ENCODE measurements at places on chromosomes 1 and 21. TPM values are rescaled to one million over a fixed set of nuclear protein-coding genes. Genes with fewer than 3 reads are reported as not detected.

The TMEM200B gene
- total RNA-seq, result not detected

DNA sequence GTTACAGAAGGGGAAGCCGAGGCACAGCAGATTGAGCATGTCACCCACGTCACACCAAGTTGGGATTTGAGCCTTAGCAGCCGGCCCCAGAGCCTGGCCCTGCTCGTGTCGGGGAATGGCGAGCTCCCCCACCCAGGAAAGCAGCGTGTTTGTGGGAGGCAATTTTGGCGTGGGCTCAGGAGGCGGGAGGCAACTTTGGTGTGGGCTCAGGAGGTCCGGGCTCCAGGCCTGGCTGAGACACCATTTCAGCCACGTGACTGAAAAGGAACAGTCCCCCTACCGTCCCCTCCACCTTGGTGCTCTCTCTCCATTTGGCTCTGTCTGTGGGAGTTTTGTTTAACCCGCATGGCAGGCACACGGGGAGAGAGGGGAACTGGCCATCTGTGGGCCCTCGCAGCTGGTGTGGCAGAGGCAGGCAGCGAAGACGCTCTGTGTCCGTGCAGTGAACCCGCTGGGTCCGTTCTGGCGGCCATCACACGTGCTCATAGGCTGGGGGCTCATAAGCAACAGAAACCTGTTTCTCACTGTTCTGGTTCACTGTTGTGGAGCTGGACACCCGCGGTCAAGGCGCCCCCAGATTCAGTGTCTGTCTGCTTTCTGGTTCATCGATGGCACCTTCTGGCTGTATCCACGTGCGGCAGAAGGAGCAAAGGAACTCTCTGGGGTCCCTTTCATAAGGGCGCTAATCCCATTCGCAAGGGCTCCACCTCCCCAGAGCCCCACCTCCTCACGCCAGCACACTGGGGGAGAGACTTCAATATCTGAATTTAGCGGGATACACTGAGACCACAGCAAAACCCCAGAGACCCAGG lies 110.2 kb downstream of the CRYAA start:
- H3K27me3 ChIP-seq, result no peaks in the 10 kb centered on the region
- H3K4me1 ChIP-seq, result no peaks in the 10 kb centered on the region
- no peaks in the 10 kb centered on the region for H3K36me3 ChIP-seq
- H3K27ac ChIP-seq, result no peak overlapping the region
- DNase-seq, result no peak

GRCh38 chr1:59428828-59429227 lies 131.9 kb downstream of the FGGY start:
- H3K36me3 ChIP-seq, result no peaks in the 10 kb centered on the region
- no peak overlapping the region for H3K4me3 ChIP-seq
- no peaks in the 10 kb centered on the region for H3K4me1 ChIP-seq
- DNase-seq, result no peak
- no peaks in the 10 kb centered on the region for H3K27me3 ChIP-seq

DNA sequence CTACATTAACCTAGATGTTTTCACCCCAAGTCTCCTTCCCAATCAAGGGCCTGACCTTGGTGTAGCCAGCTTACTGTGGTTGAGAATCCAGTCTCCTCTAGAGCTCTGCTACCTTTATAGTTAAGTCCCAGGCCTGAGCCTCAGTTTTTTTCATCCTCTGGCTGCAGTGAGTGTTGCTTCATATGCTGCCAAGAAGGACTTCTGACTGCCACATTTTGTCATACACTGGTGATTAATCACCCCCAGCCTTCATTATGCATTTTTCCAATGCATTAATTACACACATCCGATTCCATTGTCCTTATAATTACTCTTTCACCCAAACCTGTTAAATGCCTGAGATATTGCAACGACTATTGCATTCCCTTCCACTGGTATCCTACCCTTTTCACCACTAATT lies 66.3 kb upstream of the FGGY start:
- H3K27ac ChIP-seq, result no peak overlapping the region
- DNase-seq, result no peak
- H3K4me1 ChIP-seq, result no peaks in the 10 kb centered on the region
- H3K4me3 ChIP-seq, result no peak overlapping the region

DNA sequence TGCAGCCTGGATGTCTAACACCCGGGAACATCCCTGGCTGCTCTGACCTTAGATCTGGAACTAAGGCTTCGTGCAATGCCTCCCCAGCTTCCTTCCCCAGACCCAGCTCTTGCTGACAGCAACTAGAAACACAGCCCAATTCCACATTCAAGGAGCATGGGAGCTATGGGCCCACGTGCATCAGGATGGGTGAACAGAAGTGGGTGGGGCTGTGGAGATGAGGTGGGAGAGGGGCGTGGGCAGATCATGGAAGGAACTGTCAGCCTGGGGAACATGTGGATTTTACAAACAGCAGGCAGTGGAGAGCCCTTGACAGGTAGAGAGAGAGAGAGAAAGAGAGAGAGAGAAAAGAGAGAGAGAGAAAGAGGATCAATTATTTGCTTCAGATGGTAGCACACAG lies 231.6 kb downstream of the MATN1 start:
- no peaks in the 10 kb centered on the region for H3K4me1 ChIP-seq
- no peaks in the 10 kb centered on the region for H3K36me3 ChIP-seq
- no peak for DNase-seq
- H3K4me3 ChIP-seq, result no peak overlapping the region
- no peaks in the 10 kb centered on the region for H3K27me3 ChIP-seq
- no peak overlapping the region for H3K27ac ChIP-seq

DNA sequence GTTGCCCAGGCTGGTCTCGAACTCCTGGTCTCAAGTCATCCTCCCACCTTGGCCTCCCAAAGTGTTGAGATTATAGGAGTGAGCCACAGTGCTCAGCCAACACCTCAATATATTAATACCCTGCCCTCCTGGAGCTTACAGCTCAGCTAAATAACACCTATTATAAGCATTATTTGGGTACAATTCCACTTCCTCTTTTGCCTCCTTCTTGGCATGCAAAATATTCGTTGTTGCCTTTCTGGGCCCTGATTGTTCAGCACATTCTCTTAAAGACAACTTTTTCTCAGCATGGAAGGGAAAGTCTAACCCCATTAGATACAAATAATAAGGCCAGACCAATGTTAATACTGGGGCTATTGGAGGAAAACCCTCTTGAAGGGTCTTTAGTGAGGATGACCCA lies 2.8 kb downstream of the PAQR7 start:
- no peaks in the 10 kb centered on the region for H3K36me3 ChIP-seq
- no peak for DNase-seq
- H3K27ac ChIP-seq, result no peak overlapping the region
- peaks cover 11% of the 10 kb centered on the region for H3K4me1 ChIP-seq
- no peaks in the 10 kb centered on the region for H3K27me3 ChIP-seq
- H3K4me3 ChIP-seq, result no peak overlapping the region

GRCh38 chr1:150692720-150693119 lies 4.2 kb downstream of the GOLPH3L start:
- H3K4me1 ChIP-seq, result peaks cover 9% of the 10 kb centered on the region
- no peak for DNase-seq
- H3K27ac ChIP-seq, result no peak overlapping the region
- no peaks in the 10 kb centered on the region for H3K27me3 ChIP-seq
- H3K36me3 ChIP-seq, result peaks cover 27% of the 10 kb centered on the region
- H3K4me3 ChIP-seq, result no peak overlapping the region

- H3K27ac ChIP-seq, result no peak overlapping the region
- no peak overlapping the region for H3K4me3 ChIP-seq
- H3K36me3 ChIP-seq, result no peaks in the 10 kb centered on the region
Measured at GRCh38 chr1:212458817-212459216, 26.1 kb downstream of the NENF start.

- no peak overlapping the region for H3K4me3 ChIP-seq
- H3K27me3 ChIP-seq, result no peaks in the 10 kb centered on the region
- no peaks in the 10 kb centered on the region for H3K36me3 ChIP-seq
- H3K27ac ChIP-seq, result no peak overlapping the region
- no peaks in the 10 kb centered on the region for H3K4me1 ChIP-seq
Measured at GRCh38 chr1:110240476-110241210, 30.5 kb downstream of the KCNC4 start.

DNA sequence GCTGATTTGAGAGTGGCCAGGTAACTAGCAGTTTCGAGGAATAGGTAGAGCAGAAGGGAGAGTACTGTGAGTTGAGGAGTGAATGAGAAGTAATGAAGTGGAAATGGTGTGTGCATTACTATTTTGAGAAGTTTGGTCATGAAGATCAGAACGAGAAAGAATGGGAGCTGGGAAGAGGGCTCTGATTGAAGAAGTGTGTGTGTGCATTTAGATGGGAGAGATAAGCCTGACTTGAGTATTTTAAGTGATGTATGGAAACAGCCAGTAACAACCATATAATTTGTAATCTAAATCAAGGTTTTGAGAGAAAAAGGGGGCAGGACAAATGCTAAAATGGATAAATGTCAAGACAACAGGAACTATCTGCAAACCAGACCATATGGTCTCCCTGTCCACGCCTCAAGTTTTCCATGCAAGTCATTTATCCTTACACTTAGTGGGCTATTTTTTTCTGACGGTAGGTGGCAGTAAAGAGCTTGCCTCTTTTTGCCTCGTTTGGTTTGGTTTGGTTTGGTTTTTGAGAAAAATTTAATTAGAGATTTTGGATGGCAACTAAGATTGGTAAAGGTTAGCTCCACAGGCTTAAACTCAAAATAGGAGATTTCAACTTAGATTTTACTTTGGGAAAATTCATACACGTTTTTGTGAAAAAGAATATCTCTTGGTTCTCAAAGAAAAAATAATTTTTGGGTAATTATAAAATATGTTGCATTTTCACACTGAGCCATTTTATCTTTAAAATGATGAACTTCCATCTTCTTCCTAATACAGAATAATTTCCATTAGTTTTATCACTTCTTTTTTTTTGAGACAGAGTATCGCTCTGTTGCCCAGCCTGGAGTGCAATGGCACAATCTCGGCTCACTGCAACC lies 9.5 kb upstream of the B3GALNT2 start:
- no peaks in the 10 kb centered on the region for H3K4me1 ChIP-seq
- H3K36me3 ChIP-seq, result no peaks in the 10 kb centered on the region
- no peak overlapping the region for H3K27ac ChIP-seq
- no peaks in the 10 kb centered on the region for H3K27me3 ChIP-seq

DNA sequence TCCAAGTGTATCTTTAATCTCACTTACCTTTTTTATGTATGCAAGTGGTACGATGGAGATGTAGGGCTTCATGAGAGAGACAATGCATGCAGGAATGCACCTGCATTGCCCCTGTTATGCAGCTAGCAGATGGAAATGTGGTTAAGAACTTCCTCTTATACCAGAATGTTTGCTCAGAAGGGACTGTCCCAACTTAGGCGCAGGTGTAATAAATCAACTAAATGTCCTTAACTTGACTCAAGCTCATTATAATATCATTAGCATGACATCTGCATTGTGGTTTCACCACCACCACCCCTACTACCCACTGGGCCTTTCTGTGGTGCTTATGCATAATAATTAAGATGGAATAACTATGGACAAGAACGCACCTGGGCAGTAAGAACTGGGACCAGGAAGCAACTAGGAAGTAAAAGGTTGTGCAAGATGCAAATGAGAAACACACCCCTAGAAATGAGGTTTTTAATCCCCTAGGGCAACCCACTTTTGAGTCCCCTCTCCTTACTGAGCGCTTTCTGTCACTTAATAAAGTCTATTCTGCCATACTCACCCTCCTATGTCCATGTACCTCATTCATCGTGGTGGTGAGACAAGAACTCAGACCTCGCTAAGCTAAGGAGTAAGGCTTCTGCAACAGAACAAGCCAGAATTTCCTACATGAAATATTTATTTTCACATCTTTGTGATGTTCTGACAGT lies 1103.3 kb upstream of the B3GALT2 start:
- H3K36me3 ChIP-seq, result no peaks in the 10 kb centered on the region
- peak overlapping the region; percentile 0 for H3K4me3 ChIP-seq
- H3K27ac ChIP-seq, result no peak overlapping the region
- peak; percentile 72 for DNase-seq
- H3K4me1 ChIP-seq, result peaks cover 21% of the 10 kb centered on the region

Measured in naive thymus-derived CD4-positive, alpha-beta T cell (primary cell).